ENCODE measurements at places on chromosomes 5 and 9.
A peak's percentile ranks its signal among the peaks of the same experiment; 100 is the strongest.

DNA sequence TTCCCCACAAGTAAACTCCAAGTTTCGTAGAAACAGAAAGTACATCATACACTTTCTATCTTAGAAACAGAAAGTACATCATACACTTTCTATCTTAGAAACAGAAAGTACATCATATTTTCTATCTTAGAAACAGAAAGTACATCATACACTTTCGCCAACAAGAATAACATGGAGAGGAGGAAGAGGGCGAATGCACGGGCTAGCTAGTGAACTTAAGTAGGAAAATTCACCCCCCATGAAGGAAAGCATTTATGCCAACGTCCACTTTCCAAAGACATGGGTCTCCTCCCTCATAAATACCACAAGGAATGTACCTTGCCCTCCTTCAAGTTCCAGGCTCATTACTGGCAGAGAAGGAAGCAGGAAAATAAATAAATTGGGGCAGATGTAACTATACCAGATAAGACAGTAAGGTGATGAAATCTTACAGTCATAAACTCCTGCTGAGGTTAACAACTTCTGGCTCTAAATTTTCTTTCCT is 64.7 kb downstream of the FRMD3 start:
- DNase-seq, result peak; percentile 45

DNA sequence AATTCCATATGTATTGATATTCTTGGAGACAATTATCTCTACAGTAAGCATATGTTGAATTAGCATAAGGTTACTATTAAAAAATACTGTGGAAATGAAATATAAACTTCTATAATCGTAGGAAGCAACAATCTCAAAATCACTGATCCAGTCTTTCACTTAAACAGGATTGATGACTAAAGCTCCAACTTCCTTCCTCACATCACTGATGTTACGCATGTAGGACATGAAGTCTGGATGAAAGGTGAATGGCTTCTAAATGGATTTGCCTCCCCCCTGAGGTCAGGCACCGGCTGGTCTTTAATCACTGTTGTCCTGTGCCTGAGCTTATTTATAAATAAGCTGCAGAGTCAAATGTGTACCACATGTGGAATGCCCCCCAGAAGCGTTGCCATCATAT is 157.1 kb upstream of the NFIB start:
- DNase-seq, result no peak

DNA sequence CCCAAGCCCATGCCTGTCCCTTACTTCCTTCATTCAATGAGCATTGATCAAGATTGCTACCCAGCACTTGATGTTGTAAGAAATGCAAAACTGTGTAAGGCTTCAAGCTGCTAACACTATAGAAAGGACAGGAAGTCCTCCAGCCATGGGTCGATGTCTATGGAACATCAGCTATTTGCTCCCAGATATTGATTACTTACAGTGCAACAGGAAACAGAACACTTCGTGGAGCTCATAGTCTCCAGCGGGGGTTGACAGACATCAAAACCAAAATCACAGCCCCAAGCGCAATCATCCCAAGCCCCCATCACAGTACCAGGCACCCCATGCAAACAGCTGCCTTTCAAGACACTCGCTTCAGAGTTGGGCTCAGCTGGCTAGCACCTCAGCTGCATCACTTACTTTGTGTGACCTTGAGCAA is 26.8 kb upstream of the DUSP1 start:
- DNase-seq, result no peak

GRCh38 chr5:9646843-9647242 is 16.7 kb upstream of the TAS2R1 start:
- no peak for DNase-seq

DNA sequence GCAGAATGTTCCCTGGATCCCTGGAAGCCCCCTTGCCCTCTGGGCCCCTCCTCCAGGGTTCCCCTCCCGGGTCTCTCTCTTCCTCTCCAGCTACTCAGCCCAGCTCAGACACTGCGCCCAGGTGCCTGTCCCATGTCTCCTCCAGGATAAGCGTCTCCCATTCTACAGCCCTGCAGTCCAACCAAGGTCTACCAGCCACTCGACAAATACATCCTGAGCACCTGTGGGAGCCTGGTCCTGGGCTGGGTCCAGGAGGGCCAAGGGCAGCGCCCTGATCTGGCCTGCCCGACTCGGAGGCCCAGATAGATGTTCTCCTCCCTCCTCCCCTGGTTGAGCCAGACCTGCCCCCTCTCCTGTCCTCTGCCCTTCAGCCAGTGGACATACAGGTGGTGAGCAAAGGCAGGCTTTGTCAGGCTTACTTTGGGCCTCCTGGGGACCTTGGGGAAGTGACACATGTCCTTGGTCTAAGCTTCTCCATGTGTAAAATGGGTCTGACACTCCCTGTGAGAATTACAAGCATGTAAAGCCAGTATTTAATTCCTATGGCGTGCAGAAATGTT is 1.4 kb downstream of the FLT4 start:
- no peak for DNase-seq

Data from CD14-positive monocyte (primary cell).